ENCODE measurements at places on chromosomes 6 and 20.

- no peak for DNase-seq
Observed at GRCh38 chr6:93416571-93417420, 2.6 kb downstream of the EPHA7 start.

DNA sequence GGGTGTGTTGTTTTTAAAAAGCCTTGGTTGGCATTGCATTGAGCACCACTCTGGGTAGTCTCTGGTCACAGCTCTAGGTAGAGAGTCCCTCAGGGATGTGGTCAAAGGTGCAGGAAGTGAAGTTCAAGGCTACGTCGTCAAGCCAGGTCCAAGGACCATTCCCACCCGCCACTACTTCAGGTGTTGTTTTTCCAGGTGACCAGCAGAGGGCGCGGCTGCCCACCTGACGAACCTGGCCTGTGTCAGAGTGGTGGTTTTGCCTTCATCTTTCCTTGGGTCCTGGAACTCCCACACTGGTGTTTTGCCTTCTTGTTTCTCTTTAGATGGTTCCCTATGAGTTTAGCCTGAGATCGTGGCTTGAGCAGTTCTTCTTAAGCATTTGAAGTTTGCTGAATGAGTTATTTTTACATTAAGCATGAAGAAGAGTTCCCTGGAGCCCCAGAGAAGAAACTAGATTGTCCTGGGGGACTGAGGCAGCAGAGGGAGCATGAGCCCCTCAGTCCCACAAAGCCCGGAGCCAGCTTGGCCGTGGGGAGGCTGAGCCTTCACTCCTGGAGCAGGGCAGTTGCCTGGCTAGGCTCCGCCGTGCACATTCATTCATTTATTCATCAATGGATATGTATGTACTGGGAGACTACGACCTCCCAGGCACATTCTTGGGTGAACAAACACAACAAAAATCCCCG, 5.6 kb upstream of the PHACTR3 start:
- DNase-seq, result no peak

DNA sequence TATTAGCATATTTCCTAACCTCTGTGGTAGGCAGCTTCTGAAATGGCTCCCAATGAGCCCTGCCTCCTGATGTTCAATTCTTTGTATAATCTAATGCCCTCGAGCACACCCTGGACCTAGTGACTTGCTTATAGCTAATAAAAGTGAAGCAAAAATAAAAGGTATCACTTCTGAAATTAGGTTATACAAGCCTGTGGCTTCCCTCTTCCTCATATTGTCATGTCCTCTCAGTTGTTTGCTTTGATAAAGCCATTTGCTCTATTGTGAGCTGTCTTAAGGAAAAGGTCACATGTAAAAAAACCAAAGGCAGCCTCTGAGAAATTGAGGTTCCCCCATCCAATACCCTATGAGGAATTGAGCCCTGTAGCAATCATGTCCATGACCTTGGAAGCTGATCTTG, 442.1 kb upstream of the ADGRB3 start:
- DNase-seq, result no peak

- no peak for DNase-seq
Observed at GRCh38 chr6:118506071-118506638, 41.9 kb upstream of the PLN start.

DNA sequence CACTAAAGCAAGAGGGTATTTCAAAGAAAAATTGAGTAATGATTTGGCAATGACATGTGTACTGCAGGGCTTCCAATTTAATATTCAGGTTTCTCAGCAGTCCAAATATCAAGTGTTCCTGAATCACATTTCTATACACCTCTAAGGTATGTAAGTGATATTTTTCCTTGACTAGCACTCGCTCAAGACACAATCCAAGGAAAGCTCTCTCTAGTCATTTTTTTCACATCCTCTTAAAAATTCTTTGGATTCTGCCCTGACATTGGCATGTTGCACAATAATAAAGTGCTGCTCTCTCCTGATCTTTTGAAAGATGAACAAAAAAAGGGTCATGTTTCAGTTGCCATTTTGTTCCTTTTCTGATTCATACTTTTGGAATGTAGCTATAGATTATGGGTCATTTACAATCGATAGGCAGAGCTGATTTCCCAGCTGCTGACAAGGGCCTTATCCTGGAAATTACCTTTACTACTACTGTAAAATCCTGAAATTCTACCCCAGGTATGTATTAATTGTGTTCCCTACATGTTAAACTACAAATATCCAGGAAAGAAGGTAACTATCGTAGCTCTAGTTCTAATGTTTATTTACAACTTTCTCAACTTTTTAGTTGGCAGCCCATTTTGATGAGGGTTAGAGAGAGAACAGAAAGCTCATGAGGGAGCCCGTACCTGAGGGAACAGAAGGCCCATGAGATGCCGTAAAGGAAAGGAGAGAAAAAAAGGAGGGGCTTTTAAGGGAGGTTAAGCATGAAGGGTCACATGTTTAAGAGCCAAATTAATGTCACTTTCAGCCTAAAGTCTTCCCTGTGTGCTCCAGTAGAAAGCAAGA, 22.2 kb upstream of the ADGRG6 start:
- no peak for DNase-seq

- no peak for DNase-seq
Observed at GRCh38 chr20:40956542-40957264, 71.9 kb upstream of the TOP1 start.

DNA sequence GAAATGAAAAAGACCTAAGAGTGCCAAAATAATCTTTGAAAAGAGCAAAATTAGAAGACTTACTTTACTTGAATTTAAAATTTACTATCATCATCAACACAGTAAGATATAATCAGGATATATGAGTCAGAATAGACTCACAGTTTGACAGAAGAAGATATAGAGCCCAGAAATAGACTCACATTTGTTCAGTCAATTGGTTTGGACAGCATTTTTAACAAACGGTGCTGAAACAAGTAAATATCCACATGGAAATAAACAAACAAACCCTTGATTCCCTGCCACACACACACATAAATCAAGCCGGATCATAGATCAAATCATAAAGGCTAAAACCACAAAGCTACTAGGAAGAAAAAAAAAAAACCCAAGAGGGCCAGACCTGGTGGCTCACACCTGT, 291.1 kb downstream of the ADGRG6 start:
- no peak for DNase-seq

DNA sequence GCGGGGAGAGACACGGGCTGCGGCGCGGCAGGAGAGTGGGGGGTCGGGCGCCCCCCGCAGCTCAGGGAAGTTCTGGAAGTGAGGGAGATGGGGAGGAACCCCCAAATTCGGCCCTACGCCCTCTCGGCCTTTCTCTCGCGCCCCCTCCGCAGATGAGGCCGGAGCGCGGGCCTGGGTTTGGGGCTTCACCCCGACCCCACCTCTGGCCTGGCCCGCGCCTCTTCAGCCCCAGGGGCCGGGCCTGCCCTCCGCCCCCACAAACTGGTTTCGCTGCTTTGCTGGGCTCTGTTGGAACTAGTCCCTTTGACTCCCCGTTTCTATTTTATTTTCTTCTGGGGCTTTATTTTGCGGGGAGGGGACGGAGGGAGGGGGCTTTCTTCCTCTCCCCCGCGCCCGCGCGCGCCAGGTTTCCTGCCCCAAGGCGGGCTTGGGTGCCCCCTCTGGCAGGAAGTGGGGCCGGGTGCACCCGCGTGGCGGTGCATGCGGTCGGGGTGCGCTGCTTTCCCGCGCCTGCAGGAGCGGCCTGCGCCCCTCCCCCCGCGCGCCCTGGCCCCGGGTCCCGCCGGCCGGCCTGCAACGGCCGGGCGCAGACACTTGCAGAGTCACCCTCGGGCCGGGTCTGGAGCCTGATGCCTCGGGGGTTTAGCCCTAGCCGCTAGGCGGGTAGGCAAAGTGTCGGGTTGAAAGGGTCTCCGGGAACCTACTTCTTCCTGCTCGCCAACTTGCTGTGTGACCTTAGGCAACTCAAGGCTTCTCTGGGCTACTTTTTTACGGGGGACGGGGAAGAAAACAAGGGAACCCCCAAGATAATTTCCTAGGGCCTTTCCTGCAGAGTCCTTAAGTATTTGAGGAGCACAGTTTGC, 1.3 kb downstream of the HMGA1 start:
- DNase-seq, result no peak

- no peak for DNase-seq
Observed at GRCh38 chr6:11681770-11682169, 96.8 kb downstream of the ADTRP start.

- DNase-seq, result no peak
Observed at GRCh38 chr6:134282816-134283215, 35.1 kb downstream of the SGK1 start.

DNA sequence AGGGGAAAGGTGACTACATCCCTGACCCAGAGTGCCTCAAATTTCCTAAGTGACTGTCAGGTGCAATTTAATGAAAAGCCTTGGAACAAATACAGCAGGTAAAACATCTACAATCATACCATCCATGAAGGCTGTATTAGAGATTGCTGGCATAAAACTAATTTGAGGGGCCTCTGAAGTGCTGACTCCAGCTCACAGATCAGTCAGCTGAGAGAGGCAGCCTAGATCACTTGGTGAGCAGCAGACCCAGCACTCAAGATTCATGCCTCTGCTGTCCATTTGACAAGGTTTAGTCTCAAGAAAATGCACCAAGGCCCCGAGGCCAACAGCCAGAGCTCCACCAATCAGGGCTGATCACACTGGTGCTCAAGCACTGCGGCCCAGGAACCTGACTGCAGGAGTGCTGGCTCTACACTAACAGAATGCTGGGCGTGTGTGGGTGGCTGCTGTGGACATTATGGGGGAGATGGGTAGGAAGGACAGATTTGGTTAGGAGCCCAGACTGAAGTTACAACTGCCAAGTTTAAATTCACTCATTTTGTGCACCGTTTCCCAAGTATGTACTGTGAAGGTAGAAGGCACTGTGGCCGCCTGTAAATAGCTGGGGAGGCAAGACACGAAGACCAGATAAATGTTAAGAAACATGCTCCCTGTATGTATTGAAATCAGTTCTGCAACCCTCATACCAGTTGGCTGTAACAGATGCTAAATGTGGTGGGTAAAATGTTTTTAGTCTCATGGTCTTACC, 28.2 kb downstream of the SNX5 start:
- no peak for DNase-seq

GRCh38 chr6:144888621-144889020, 603.5 kb downstream of the UTRN start:
- DNase-seq, result no peak

GRCh38 chr6:148235446-148235845, 107.2 kb upstream of the SASH1 start:
- DNase-seq, result no peak

DNA sequence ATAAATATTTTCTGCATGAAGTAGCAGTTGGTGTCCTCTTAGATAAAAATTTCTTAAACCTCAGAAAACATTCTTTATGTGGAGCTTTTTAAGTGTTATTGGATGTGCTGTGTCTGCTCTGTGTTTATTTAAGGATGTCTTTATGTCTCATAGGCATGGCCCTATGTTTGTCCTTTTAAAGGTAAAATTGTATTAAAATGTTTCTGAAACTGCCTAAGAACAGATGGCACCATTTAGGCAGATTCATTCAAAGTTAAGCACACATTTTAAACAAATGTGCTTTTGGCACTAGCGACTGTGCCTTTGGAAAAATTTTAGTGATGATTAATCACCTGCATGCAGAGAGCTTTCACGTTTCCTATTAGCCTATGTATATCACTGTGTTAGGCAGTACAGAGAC, 125.2 kb downstream of the KIF6 start:
- DNase-seq, result no peak

GRCh38 chr6:159487636-159488035, 205.4 kb downstream of the SOD2 start:
- no peak for DNase-seq

DNA sequence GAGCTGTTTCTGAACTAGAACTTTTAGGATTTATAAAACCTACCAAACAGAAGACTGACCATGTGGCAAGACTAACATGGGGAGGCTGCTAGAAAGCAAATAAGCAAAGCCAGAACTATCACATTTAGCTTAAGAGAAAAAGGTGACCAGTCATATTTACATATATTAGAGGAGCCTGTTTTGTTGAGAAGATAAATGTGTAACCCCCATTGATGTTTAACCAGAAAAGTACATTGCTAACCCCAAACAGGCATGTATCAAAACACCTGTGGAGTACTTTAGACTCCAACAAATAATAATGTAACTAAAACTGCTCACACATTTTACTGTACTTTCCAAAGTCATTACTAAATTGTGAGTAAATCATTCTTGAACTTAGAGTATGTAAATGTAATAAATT, 35.0 kb downstream of the AKIRIN2 start:
- no peak for DNase-seq

DNA sequence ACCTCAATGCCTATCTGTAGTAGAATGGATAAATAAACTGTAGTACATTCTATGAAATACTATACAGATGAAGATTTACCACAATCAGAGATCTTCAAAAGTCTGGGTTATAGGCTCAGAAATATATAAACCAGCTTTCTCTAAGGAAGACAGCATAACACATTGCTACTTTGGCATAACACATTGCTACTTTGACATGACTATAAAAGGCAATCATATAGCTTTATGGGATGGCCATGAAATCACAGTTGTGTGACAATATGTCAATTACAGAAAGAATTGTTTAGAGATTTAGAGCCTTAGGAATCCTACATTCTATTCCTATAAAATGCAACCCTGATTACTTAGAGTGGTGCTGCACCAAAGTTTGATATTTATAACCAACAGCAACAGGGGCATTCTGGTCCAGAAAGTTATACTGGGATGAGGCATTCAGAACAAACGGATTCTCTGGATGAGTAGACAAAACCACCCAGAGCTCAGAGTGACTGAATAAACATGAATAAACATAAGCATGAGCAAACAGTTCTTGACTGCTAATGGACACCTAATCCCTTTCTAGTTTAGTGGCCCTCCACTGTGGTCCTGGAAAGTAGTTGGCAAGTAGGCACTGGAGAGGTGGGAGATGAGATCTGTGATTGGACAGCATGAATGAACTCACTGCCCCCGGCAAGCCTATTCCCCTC, 12.0 kb downstream of the TTI1 start:
- DNase-seq, result no peak

DNA sequence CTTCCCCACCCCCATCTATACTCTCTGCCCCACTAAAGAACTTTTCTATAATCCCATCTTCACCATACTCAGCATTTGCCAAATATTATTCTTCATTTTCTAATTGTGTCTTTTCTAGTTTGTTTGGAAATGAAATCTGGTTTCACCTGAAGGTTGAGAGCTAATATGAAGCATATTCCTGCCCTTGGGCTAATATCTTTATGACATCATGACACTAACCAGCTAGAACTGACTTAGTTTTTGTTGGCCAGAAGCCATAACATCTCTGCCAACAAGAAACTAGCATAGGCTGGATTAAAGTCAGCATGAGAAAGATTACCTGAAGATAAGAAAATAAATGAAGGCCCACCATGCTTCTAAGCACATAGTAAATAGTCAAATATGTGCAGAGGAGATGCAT, 16.7 kb downstream of the UNC5CL start:
- DNase-seq, result no peak

DNA sequence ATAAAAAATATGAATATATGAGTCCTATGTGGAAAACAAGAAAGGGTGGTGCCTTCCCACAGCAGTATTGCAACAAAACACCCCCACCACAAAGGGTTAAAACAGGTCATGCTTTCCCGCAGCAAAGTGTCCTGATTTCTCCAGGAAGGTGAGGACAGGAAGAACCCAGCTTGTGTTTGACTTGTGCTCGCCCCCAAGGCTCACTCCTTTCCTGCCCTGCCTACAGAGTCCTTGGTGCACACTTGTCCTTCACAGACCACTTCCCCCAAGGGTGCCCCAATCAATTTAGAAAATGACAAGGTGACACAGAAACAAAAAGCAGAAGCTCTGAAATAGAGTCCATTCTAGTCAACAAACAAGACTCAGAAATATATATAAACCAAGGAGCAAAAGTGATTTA, 237.4 kb downstream of the PTPRK start:
- DNase-seq, result no peak
